ENCODE measurements at places on chromosomes 1 and 21.

- no peak for DNase-seq
Observed at GRCh38 chr1:51878308-51878615, 265 bp downstream of the NRDC start.

DNA sequence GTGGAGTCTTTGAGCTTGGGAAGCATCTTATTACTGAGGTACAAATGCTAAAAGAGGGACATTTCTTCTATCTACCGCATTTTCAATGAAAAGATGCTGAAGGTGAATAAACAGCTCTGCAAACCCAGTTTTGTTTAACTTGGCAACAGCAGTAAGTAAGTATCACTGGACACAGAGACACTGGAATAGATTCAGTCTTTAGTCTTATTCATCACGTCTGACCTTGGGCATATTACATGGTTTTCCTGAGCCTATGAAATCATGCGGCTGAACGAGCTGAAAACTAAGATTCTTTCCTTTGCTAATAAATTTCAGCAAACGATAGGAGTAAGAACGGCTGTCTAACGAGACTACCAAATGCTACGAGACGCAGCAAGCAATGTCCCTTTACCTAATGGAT is 207.4 kb downstream of the GABPA start:
- DNase-seq, result no peak

DNA sequence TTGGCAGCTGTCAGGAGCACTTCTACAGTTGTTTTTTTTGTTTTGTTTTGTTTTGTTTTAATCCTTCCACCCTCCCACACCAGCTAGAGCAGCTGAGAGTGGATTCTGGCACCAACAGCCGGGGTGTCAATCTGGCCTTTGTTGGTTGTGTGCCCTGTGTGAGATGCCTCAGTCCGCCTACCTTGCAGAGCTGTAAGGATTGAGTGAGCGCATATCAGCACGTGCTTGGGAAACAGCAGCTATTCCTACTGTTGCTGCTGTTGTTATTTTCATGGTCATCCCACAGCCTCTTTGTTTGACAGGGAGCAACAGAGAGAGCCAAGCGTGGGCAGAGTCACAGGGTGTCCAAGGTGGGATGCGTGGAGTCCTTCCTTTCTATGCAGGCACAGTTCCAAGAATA is 50.4 kb downstream of the PGBD5 start:
- no peak for DNase-seq

GRCh38 chr1:81920886-81921285 is 120.2 kb downstream of the ADGRL2 start:
- DNase-seq, result no peak

DNA sequence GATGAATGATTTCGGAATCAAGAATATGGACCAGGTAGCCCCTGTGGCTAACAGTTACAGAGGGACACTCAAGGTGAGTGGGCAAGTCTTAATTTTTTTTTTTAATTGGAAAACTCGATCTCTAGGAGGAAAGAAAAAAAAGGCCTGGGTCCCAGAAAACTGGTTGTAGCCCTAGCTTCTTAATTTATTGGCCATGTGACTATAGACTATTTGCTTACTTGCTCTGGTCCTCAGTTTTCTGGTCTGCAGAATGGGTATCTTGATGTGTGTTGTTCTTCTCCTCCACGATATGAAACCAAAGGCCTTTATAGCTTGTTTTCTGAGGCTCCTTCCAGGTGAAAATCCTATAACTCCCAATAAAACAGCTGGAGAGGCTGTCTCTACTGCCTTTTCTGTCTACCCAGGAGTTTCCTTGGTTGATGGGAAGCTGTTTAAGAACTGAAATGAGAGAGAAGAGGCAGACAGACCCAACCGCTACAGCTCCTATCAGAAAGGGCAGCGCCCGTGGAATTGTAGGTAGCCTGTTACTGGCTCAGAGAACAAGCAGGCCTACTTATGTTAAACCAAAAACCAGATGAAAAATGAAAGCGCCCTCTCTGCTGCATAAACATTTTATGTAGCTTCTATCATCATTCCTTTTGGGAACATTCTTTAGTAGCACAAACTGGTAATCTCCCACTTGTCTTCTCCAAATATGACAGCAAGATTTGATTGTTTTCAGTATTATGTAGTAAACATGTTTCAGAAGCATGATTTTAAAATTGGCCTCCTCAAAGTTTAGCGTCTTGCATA is 4.5 kb downstream of the ETS2 start:
- no peak for DNase-seq
